ENCODE measurements at places on chromosomes 11 and 22. TPM values are rescaled to one million over a fixed set of nuclear protein-coding genes. Genes with fewer than 3 reads are reported as not detected.

GRCh38 chr22:24989541-24989951 lies 37.0 kb downstream of the KIAA1671 start:
- H3K27me3 ChIP-seq: no peaks in the 10 kb centered on the region
- H3K36me3 ChIP-seq: peaks cover 3% of the 10 kb centered on the region
- H3K4me3 ChIP-seq: no peak overlapping the region
- peak; percentile 72 for DNase-seq

The TYMP gene
- total RNA-seq: 6.3 TPM

DNA sequence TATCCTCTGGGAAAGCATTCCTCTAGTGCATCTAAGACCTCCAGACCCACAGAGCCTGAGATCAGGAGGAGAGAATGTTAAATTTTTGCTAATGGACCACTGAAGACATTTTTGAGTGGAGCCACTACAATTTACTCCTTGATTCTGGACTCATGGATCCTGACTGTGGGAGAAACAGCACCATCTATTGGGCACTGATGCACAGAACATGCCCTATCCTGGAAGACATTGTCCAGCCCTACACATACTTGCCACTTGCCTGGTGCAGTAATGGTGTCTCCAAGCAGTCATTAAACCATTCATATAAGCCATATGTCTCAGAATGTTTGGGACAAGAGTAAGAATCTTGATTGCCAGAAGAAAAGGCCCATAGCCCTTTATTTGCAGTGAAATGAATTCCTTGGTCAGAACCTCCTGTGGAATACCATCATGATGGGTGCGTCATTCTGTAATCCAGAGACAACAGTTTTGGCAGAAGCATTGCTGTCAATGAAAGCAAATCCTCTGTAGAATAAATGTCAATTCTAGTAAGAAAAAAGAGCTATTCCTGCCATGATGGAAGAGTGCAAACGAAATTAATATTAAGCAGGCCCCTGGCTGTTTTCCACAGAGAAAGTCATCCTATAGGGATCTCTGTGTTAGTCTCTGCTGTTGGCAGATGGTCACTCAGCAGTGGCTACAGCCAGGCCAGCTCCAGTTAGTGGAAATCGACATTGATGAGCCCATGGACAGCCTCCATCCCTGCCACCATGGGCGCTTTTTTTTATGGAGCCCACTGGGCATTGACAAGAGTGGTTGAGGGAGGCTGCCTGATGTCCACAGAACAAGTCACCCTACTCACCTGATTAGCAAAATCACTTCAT lies 43.5 kb downstream of the GGTLC2 start:
- no peaks in the 10 kb centered on the region for H3K36me3 ChIP-seq
- H3K27me3 ChIP-seq: no peaks in the 10 kb centered on the region

DNA sequence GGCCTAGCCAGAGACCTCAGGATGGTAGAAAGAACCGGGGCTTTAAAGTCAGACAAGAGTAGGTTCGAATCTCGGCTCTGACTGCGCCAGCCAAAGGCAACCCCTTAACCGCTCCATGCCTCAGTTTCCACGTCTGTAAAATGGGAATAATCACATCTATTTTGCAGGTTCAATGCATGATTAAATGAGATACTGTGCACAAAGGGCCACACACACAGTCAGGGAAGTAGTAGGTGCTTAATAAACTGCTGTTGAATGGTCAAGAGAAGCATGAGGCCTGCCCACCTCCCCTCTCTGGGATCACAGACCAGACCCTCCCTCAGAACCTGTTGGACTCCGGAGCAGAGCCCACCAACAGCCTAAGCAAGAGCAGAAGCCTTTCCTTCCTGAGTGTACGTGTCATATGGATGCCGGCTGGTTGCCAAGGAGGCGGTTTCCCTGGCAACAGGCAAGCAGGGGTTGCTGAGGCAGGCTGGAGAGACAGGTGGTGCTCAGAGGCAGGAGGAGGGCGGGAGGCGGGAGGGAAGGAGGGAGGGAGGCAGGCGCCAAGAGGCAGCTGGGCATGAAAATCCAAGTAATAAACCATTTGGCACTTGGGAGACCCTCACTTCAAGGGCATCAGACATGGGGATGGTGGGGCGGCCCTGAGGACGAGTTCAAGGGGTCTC lies 43.9 kb downstream of the NFAM1 start:
- H3K4me3 ChIP-seq: no peak overlapping the region
- DNase-seq: peak; percentile 99
- peaks cover 4% of the 10 kb centered on the region for H3K36me3 ChIP-seq
- H3K27me3 ChIP-seq: no peaks in the 10 kb centered on the region

The PKDREJ gene
- 0.20 TPM for total RNA-seq

- no peaks in the 10 kb centered on the region for H3K36me3 ChIP-seq
- H3K27ac ChIP-seq: no peak overlapping the region
These were observed 62.7 kb upstream of the FTH1 start for GRCh38 chr11:62030071-62030684.

GRCh38 chr11:29712616-29713015 lies 304.2 kb downstream of the KCNA4 start:
- H3K27me3 ChIP-seq: no peaks in the 10 kb centered on the region
- no peak for DNase-seq
- no peak overlapping the region for H3K27ac ChIP-seq
- no peaks in the 10 kb centered on the region for H3K36me3 ChIP-seq

The PAMR1 gene
- 23.9 TPM for total RNA-seq

The PRG3 gene
- 1.1 TPM for total RNA-seq

- no peaks in the 10 kb centered on the region for H3K27me3 ChIP-seq
- DNase-seq: no peak
- H3K27ac ChIP-seq: no peak overlapping the region
- H3K36me3 ChIP-seq: peaks cover 11% of the 10 kb centered on the region
- no peaks in the 10 kb centered on the region for H3K4me1 ChIP-seq
- no peak overlapping the region for H3K4me3 ChIP-seq
These were observed 122.8 kb upstream of the MTNR1B start for GRCh38 chr11:92846491-92847125.

GRCh38 chr11:94933223-94934130 lies 39.9 kb downstream of the CWC15 start:
- H3K4me3 ChIP-seq: no peak overlapping the region
- peak overlapping the region; percentile 74 for H3K27ac ChIP-seq
- H3K36me3 ChIP-seq: no peaks in the 10 kb centered on the region
- H3K4me1 ChIP-seq: peaks cover 9% of the 10 kb centered on the region
- H3K27me3 ChIP-seq: no peaks in the 10 kb centered on the region
- DNase-seq: no peak

DNA sequence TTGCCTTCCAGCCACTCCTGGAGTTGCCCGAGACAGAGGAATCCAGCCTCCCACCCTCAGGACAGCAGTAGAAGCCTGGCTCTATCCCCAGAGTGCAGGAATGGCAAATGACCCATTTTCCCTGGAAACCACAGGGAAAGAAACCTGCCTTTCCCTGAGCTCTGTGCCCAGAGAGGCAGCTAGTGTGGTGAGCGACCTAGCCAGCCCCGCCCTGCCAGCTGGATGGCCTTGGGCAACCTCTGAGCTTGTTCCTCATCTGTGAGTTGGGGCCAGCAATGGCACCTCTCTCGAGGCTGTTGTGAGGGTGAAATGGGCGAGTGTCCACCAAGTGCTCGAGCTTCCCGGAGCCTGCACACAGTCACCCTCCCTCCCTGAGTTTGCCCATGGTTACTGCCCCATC lies 3.7 kb downstream of the OMP start:
- no peak overlapping the region for H3K27ac ChIP-seq
- no peak for DNase-seq
- H3K36me3 ChIP-seq: peaks cover 59% of the 10 kb centered on the region
- peaks cover 53% of the 10 kb centered on the region for H3K4me1 ChIP-seq

DNA sequence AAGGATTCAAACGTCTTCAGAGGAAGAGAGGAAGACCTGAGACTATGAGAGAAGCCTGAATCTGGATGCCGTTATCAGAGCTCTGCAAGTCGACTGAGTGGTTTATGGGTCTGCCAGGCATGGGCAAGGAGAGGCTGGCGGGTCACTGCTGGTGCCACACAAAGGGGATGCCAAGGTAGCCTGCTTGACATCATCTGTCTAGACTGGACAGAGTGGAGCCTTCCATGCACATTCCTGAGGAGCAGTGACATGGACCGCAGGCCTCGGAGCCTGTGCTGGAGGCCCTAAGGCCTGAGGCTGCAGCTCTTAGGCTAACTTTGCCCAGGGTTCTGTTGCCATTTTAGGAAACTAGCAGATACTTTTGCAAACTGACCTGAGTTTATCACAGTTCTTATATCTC lies 127.4 kb downstream of the WT1 start:
- no peak overlapping the region for H3K27ac ChIP-seq
- H3K4me3 ChIP-seq: no peak overlapping the region
- H3K36me3 ChIP-seq: no peaks in the 10 kb centered on the region
- no peak for DNase-seq

GRCh38 chr11:15236559-15236958 lies 121.8 kb downstream of the INSC start:
- DNase-seq: no peak
- H3K4me1 ChIP-seq: peaks cover 3% of the 10 kb centered on the region
- H3K4me3 ChIP-seq: no peak overlapping the region

DNA sequence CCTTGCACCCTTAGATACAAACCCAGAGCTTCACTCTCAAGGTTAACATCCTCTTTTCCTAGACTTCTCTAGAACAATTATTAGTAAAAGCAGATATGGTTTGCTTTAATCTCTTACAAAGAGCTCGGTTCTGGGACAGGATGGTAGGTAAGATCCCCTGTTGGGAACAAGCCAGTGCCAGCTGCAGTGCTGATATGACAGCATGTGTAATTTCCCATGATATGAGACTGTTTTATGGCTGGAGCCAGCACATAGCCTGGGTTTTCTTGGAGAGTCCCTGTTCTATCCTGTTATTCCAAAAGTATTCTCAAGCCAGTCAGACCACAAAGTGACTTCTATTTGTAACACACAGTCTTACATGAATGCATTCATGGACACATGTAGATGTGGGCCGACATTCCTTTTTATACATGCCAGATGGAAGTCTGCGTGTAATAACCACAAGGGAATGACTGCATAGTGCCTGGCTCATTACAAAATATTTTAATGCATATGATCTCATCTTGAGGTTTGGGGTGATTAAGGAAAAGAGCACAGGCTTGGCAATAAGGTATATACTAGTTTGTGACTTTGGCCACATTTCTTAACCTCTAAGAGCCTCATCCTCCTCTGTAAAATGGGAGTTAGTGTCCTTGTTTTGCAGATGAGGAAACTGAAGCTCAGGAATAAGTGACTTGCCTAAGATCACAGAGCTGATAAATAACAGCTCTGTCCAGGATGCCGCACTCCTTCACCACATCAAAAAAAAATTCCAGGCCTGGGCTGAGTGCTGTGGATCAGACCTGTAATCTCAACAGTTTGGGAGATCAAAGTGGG lies 21.8 kb downstream of the CLMP start:
- no peak overlapping the region for H3K4me3 ChIP-seq
- H3K36me3 ChIP-seq: no peaks in the 10 kb centered on the region
- no peak overlapping the region for H3K27ac ChIP-seq
- DNase-seq: no peak
- H3K4me1 ChIP-seq: no peaks in the 10 kb centered on the region

DNA sequence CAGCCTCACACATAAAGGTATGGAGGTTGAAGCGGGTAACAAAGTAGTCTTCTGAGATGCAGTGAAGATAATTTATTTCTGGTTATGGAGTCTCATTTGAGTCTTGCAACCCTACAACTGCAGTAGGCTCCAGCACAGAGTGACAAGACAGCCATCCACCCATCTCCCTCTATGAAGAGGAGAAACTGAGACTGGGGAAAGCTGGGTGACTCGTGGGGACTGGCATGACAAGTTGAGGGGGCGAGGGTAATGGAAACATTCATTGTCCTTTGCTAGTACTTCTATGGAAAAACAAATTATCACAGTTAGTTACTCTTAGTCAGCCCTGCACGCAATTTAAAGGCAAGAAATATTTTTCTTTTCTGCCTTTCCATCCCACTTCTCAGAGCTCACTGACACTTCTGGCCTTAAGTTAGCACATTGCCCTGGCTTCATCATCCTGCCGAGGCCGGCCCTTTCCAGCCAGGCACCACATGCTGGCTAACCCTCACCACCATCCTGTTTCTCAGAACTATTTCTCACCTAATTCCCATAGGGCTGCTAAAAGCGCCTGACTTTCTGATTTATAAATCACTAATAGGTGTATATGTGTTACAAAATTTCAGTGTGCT lies 361.1 kb downstream of the ETS1 start:
- H3K4me1 ChIP-seq: no peaks in the 10 kb centered on the region
- H3K4me3 ChIP-seq: no peak overlapping the region
- no peaks in the 10 kb centered on the region for H3K27me3 ChIP-seq
- H3K27ac ChIP-seq: no peak overlapping the region

The RASL10A gene
- 2.1 TPM for total RNA-seq

GRCh38 chr11:91795139-91795887 lies 429.3 kb upstream of the FAT3 start:
- H3K4me1 ChIP-seq: no peaks in the 10 kb centered on the region
- H3K36me3 ChIP-seq: no peaks in the 10 kb centered on the region
- no peaks in the 10 kb centered on the region for H3K27me3 ChIP-seq
